ENCODE measurements at places on chromosomes 5 and 9.
A peak's percentile ranks its signal among the peaks of the same experiment; 100 is the strongest.

GRCh38 chr9:130034570-130034969 is 8.4 kb downstream of the FNBP1 start:
- no peak for DNase-seq

DNA sequence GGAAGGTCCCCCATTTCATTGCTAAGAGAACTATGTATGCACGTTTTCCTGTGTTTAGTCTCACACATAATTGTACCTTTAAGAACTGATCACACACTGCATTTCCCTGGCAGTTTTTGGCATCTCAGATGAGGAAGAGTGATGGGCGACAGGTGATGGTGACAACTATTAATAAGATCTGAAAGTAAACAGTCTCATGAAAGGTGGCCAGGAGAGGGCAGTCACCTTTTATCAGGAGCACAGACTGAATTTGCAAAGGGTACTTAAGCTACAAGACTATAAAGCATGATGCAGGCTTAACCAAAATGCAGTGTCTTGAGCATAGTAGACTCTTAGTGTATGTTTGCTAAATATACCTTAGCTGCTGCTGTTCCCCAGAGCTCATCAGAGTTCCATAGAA is 91.5 kb downstream of the GHR start:
- no peak for DNase-seq

DNA sequence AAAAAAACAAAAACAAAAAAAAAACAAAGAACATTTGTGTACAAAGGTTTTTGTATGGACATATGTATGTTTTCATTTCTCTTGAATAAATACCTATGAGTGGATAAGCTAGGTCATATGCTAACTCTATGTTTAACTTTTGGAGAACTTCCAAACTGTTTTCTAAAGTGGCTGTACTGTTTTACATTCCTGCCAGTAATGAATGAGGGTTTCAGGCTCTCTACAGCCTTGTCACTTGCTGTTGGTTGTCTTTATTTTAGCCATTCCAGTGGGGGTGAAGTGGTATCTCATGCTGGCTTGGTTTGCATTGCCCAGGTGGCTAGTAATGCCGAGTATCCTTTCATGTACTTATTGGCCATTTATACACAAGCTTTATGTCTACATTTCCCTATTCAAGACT is 9.1 kb upstream of the TRIO start:
- no peak for DNase-seq

DNA sequence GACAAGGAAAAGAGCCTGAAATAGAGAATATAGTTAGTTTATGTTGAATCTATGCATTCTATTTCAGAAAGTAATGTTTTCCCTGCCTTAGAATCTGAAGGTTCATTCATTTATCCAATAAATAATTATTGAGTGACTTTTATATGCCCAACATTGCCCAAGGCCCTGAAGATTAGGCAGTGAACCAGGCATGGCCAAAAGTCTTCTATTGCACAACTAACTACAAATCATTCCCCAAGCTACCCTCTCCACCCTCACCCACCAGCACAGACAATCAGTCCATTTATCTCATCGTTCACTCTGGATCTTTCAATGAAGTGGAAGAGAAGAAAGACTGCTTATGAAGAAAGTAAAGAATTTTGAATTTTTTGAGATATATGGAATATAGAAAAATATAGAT is 268.4 kb downstream of the PLK2 start:
- no peak for DNase-seq

DNA sequence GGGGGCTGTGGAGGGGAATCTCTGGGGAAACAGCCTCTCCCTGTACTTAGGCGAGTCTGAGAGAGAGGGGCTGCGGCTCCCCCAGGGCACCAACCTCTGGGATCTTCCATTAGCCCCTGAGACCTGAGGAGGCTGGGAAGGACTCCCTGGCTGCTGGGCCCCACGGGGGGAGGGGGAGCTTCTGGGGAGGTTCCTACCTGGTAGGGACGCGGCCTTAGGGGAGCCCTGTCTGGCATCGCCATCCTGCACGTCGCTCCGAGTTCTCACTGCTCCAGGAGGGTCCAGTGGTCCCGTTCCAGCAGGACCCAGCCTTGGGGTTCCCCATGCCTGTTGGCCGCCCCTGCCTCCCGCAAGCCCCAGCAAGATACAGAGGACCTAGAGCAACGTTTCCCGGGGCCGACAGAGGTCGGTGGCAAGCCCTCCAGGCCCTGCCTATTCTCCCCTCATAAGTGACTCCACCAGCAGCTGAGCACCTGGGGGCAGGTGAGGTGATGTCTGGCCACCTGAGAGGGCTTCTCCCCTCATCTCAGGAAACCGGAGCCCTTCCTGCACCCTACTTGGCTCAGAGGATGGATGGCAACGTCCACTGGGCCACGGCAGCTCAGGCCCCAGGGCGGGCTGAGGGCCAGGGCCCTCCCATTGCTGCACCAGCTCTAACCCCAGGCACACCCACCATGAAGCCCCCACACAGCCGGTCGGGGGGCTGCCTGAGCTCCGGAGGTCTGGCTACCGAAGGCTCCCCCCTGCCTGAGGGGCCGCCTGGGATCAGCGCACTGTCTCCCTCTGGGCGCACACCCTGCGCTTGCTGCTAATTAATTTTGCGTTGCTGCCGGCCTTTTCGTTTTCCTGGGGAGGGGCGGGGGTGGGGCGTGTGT is 22.5 kb downstream of the TPPP start:
- no peak for DNase-seq

DNA sequence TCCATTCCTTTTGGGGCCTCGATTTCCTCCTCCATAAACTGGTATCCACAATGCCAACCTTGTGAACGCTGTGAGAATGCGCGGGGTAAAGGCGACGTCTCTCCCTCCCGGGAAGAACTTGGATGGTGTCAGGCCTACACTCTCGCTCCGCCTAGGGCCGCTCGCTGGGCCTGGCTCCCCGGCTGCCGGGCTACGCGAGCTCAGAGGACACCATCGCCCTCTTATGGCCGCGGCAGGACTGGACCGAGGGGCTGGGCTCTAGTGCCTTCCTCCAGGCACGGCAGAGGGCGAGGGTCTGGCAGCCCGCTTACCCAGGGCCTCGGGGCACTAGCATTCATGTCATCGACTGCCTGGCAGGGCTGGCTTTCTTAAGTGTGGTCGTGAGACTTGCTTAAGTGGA is 1.3 kb upstream of the EXOSC2 start:
- no peak for DNase-seq

GRCh38 chr5:172646716-172647285 is 5.7 kb downstream of the NEURL1B start:
- no peak for DNase-seq

- DNase-seq: no peak
Measured at GRCh38 chr5:88380332-88380731, 111.7 kb upstream of the TMEM161B start.

- no peak for DNase-seq
Measured at GRCh38 chr9:107839371-107839770, 349.8 kb upstream of the KLF4 start.

DNA sequence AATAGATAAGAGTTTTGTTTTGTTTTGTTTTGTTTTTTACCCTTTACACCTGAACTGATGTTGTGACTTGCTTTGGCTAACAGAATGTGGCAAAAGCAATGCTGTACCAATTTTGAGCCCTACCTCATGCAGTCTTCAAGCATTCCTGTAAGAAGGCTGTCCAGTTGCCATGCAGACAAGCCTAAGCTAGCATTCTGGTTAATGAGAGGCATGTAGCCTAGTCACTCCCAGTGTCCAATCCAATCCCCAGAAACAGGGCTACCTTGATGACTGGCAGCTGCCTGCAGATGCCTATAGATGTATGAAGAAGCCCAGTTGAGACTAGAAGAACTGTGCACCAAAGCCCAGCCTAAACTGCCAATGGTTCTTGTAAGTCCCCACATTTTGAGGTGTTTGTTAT is 9.4 kb upstream of the EFNA5 start:
- no peak for DNase-seq

- no peak for DNase-seq
Measured at GRCh38 chr5:76143884-76144283, 60.7 kb downstream of the SV2C start.

DNA sequence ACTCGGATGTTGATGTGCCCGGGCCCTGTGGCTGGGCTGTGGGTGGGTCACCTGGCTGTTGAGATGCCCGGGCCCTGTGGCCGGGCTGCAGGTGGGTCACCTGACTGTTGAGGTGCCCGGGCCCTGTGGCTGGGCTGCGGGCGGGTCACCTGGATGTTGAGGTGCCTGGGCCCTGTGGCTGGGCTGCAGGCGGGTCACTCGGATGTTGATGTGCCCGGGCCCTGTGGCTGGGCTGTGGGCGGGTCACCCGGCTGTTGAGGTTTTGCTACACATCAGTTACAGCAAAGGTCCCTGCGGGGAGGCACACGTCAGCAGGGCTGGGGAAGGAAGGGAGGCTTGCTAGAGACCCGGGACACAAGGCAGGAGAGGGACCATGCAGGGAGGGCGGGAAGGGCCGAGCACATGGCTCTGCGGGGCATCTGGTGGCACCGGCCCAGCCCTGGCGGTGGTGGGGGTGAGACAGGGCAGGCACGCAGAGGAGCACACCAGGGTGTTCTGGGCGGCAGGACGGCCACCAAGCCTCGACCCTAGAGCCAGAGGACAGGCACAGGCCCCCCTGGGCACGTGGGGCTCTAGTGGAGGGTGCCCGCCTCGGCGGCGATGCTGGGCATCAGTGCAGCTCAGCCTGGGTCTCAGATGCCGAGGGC is 35.4 kb downstream of the PNPLA7 start:
- no peak for DNase-seq

- DNase-seq: peak; percentile 1
Measured at GRCh38 chr9:117704024-117704575, at the start of gene TLR4. Gene TLR4 (plus strand): TSS chr9:117704403. CDS start chr9:117704473, 70 bp downstream.

DNA sequence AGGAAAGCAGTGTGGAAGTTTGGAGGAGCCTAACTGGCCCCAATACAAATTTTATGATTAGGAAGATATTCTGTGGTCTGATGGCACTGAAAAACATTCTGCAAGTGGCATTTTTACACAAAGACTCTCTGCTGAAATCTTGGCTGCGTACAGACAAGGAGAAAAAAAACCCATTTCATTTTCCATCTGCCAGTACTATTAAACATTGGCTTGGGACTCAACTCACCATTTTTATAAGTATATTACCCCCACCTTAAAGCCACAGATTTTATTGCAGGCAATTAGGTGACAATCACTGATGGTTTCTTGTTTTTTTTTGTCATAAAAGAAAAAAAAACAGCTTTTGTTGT is 206.9 kb downstream of the PTTG1 start:
- DNase-seq: no peak

- DNase-seq: no peak
Measured at GRCh38 chr5:96080557-96080956, 118.9 kb upstream of the ELL2 start.

GRCh38 chr5:143659599-143660238 is 152.2 kb upstream of the HMHB1 start:
- no peak for DNase-seq

DNA sequence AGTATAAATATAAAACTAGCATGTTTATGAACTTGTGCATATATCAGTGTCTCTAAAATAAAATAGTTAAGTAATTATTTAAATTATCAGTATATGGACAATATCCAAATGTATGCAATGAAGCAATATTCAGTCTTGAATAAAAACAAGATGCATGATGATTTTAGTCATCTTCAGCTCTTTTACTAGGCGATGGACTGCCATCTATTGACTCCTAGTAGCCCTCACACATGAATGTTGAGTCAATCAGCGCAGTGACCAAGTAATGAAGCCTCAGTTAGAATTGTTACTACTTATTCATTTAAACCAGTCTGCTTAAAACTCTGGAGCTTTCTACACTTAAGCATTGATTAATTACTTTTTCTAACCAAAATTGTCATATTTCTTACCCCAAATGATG is 92.9 kb upstream of the GRHPR start:
- no peak for DNase-seq

GRCh38 chr5:143887903-143888665 is 76.1 kb downstream of the HMHB1 start:
- DNase-seq: no peak

DNA sequence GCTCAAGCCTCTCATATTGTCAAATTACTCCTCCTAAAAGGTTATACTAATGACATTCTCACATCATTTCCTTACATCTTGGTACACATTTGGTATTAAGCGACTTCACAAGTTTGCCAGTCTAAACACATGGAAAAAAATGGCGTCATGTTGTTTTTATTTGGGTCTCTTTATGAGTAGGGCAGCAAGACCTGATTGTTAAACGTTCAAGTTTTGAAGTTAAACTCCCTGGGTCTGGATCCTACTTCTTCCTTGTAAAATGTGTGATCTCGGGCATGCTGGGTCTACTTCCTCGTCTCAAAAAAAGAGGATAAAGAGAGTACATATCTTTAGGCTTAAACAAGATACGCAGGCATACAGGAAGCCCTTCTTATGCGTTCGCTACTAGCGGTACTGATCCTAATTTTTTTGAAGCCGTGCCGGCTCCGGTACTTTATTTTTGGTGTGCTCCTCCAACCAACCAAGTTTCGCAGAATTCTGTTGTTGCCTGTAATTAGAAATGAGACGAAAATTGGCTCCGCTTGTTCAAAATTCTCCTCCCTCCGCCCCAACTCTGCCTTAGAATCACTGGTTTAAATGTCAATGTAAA is 596 bp upstream of the CDC37L1 start:
- no peak for DNase-seq

GRCh38 chr5:15483351-15484097 is 16.5 kb upstream of the FBXL7 start:
- no peak for DNase-seq

DNA sequence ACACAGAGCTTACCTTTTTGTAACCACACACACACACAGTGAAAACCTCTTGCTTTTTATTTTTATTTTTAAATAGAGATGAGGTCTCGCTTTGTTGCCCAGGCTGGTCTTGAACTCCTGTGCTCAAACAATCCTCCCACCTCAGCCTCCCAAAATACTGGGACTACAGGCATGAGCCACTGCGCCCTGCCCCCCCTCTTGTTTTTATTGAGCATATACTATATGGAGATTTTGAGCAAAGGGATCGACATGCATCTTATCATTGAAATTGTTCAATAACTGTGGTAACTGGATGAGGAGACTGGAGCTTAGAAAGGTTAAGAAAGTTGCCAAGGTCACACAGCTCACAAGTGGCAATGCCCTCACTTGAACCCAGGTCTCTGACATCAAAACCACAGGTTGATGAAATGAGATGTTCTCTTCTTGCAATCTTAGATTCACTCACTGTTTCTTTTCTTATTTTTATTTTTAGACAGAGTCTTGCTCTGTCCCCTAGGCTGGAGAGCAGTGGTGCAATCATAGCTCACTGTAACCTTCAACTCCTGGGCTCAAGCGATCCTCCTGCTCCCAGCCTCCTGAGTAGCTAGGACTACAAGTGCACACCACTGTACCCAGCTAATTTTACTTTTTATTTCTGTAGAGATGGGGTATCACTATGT is 26.8 kb upstream of the STXBP1 start:
- DNase-seq: no peak

- no peak for DNase-seq
Measured at GRCh38 chr5:138067945-138068344, 15.9 kb upstream of the WNT8A start.

GRCh38 chr5:54634089-54634488 is 116.5 kb downstream of the SNX18 start:
- DNase-seq: no peak

- DNase-seq: no peak
Measured at GRCh38 chr5:74586856-74587255, 53.7 kb downstream of the ENC1 start.

GRCh38 chr5:38148021-38148625 is 110.2 kb upstream of the EGFLAM start:
- no peak for DNase-seq

All from stimulated activated CD8-positive, alpha-beta memory T cell treated with anti-CD3 and anti-CD28 coated beads, Interleukin-15, amount 100 ng/mL, for 4 hours (primary cell).